ENCODE measurements at places on chromosomes 12 and 14.

DNA sequence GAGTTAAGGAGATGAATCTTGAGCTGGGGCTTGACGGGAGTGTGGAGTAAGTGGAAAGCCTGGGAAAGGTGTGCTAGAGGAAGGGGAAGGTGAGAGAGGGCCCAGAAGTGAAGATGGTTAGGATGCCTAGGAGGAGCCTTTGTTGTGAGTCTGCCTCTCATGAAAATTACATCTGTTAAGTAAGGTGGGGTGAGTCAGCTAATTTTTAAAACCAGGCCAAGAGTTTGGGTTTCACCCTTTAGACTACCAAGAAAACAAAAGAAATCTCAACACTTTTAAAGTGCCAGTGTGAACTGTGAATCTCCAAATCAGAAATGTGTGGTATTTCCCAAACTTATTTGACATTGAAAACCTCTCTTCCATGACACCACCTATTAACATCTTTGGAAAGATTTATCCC is 185.2 kb downstream of the CRADD start:
- no peak for DNase-seq

DNA sequence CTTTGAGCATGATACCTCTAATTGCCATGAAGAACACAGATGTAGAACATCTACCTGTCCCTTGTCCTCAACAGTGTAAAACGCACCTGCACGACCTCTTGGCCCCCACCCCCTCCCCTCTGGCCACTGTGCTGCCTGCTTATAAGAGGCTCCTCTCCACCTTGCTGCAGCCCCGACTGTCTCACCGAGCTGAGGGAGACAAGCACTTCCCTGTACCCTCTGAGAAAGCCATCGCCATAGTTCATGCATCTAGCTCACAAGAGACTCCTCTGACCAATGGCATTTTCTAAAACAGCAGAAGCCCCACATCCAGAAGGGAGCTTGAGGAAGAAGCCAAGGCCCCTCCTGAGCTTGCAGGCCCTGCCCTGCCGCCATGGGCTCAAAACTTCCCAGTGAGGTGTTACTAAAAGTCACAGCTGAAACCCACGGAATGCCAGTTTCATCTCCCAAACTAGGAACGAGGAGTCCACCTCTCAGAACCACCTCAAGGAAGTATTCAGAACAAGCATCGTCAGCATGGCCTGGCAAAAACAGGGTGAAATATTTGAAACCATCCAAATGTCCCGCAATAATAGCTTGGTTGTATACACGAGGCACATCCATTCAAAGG is 21.5 kb upstream of the ANO2 start:
- DNase-seq: no peak

- DNase-seq: no peak
Measured at GRCh38 chr12:33245434-33245833, 194.2 kb downstream of the SYT10 start.

DNA sequence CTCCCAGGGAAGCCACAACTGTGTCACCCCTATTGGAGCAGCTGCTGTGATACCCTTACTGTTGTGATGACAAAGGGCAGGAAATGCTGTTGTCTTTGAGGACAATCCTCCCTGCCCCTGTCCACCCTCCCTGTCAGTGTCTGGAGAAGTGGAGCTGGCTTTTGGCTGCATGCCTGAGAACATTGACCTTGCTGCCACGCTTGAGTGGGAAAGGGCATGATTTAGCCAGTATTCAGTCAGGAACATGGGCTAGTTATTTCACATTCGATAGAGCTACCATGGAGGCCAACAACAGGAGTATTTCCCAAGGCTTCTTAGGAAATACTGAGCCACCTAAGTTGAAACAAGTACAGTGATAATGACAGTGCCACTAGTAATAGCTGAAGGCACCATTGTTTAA is 59.4 kb downstream of the MYRFL start:
- no peak for DNase-seq

DNA sequence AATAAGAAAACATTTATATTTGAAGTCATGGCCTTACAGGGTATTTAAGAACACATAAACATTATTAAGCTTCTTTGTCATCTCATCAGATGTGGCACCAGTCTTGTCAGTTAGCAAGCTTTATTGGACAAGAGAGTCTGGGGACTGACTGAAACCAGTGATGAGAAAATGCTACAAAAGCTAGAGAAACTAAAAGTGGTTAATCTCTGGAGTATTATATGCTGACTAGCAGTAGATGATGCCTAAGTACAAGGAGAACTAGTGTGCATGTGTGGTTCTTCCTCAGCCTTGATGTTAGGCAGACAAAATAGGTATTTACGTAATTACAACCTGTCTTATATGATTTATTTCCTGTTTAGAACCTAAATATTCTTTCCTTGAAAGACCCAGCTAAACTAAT is 176.5 kb downstream of the CPNE8 start:
- DNase-seq: no peak
